ENCODE measurements at places on chromosomes 11 and 22.
A peak's percentile ranks its signal among the peaks of the same experiment; 100 is the strongest.

- DNase-seq: no peak
Measured at GRCh38 chr11:12684816-12685215, 10.6 kb downstream of the TEAD1 start.

DNA sequence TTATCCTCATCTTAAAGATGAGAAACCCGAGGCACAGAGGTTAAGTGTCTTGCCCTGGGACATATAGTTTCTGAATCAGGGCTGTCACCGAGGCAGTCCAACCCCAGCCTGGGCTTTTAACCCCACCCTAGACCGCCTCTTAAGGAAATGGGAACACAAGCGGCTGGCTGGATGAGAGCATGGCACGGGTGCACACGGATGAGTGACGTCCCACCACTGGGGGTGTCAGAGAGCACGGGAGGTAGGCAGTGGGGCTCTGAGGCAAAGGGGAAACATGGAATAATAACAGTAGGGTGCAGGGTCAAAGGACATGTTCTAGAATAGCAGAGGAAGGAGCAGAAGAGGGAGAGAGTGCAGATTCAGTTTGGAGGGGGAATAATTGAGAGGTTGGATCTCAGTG, 22.3 kb downstream of the PPFIBP2 start:
- DNase-seq: peak; percentile 60

DNA sequence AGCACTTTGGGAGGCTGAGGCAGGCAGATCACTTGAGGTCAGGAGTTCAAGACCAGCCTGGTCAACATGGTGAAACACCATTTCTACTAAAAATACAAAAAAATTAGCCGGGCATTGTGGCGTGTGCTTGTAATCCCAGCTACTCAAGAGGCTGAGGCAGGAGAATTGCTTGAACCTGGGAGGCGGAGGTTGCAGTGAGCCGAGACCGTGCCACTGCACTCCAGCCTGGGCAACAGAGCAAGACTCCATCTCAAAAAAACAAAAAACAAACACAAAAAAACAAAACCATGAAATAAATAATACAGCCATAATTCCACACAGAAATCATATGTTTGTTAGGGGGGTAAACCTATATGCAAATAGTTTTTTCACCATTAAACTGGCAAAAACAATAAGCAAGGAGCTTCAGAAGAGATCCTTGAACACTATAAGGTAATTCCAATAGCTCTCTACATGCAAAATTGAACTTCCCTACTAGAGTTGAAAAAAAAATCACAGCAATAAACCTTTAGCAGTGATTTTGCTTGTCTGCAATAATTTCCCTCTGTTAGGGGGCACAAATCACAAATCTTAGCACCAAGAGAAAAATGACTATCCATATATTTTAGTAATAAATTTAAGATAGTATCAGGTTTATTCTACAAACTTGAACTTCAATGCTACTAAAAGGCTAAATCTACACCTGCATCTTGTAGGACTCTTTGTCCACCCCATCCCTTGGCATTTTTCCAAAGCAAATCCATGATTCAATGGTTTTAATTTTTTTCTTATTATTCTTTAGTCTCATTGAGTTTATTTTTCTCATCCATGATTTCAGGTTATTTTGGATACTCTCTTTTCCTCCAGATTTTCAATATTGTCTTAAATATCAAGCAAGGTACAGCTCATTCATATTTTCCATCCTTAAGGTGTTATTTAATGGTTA, 3.9 kb downstream of the CSTF3 start:
- DNase-seq: no peak

DNA sequence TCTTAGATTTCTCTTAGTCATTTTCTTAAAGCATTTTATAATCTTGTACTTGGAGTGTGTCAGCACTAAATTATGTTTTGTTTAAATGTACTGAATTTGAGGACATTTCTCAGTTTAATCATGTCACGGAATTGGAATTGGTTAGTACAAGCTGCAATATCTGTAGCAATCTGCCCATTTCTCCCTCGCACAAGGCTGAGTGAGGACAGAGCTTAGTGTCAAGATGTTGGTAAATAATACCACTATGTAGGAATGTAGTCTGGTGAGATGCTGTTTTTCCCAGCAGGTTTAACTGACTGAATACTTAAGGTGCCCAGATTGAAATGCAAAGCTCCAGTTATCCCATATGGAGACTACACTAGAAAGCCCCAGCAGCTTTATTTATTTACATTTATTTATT, 30.6 kb downstream of the SREBF2 start:
- no peak for DNase-seq

- DNase-seq: no peak
Measured at GRCh38 chr11:29153078-29153477, 863.8 kb downstream of the KCNA4 start.

- DNase-seq: no peak
Measured at GRCh38 chr22:46090631-46091201, 59.6 kb upstream of the PPARA start.

DNA sequence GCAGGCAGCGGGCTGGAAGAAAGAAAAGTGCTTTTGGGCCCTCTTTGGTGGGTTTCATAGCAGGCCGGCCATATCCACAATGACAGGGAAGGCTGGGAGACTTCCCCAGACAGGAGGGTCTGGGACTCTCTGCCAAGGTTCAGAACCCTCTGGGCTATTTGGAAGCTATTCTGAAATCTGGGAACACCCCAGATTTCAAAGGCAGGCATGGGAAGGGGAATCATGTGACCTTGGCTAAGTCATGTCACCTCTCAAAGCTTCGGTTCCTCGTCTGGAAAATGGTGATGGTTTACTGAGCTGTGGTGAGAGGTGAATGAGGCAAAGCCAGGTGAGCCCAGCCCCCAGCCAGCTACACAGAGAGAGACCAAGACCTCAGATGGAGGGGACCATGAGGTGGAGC, 4.6 kb downstream of the CASTOR1 start:
- no peak for DNase-seq

- DNase-seq: peak; percentile 44
Measured at GRCh38 chr22:20130319-20130718, 1.3 kb upstream of the ZDHHC8 start.

DNA sequence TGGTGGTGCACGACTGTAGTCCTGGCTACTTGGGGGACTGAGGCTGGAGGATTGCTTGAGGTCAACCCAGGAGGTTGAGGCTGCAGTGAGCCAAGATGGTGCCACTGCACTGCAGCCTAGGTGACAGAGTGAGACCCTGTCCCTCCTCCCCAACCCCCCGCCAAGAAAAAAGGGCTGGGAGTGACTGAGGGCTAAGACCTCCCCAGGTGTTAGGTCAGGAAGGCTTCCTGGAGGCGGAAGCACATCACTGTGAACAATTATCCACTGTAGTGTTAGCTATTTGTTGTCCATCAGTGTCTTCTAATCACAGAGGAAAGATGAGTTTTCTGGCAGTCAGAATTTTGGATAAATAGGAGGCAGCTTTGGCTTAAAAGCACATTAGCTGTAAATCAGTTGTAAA, 8.8 kb downstream of the YDJC start:
- DNase-seq: no peak

Data from Calu3 (cell line).